ENCODE measurements at places on chromosomes 5 and 9.

GRCh38 chr5:77683171-77683732 is 44.7 kb upstream of the OTP start:
- DNase-seq: no peak
- no peaks in the 10 kb centered on the region for H3K4me1 ChIP-seq
- no peak overlapping the region for H3K27ac ChIP-seq
- no peak overlapping the region for H3K4me3 ChIP-seq

- DNase-seq: no peak
- no peak overlapping the region for H3K4me3 ChIP-seq
- peaks cover 100% of the 10 kb centered on the region for H3K4me1 ChIP-seq
- no peaks in the 10 kb centered on the region for H3K27me3 ChIP-seq
- no peaks in the 10 kb centered on the region for H3K36me3 ChIP-seq
Observed at GRCh38 chr9:127970401-127971313, 10.1 kb downstream of the EEIG1 start.

DNA sequence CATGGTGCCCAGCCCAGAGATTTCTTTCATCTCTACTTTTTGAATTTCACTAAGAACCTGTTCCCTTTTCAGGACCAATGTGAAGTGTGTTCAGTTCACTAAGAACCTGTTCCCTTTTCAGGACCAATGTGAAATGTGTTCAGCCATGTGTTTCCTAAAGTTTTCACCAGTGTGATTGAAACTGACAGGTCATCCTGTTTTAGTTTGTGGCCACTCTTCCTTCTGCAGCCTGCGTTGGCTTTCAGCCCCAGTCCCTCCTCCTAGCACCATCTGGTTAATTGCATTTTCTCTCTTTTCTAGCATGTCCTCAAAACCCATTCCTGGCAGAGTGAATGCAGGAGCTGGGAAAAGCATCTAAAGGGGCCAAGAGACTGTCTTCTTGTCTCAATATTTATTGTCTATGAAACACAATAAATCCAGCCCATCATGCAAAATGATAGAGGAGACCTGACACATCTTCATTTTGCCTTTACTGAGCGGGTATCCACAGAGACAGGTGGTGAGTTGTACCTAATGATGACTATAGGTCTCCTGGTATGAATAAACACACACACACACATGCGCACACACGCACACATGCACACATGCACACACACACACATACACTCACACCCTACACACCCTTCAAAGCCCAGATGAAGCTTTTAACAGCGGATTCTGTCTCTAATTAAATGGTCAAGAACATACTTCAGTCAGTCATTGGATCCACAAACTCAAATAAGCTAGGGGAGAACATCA is 6.1 kb upstream of the PANK3 start:
- peaks cover 2% of the 10 kb centered on the region for H3K4me1 ChIP-seq
- no peaks in the 10 kb centered on the region for H3K36me3 ChIP-seq
- H3K4me3 ChIP-seq: no peak overlapping the region
- H3K27me3 ChIP-seq: no peaks in the 10 kb centered on the region
- H3K27ac ChIP-seq: no peak overlapping the region

- DNase-seq: no peak
- H3K27me3 ChIP-seq: no peaks in the 10 kb centered on the region
- no peak overlapping the region for H3K27ac ChIP-seq
Observed at GRCh38 chr9:36679710-36680109, 107.0 kb downstream of the MELK start.

- no peak for DNase-seq
- no peak overlapping the region for H3K4me3 ChIP-seq
- peaks cover 7% of the 10 kb centered on the region for H3K4me1 ChIP-seq
- no peak overlapping the region for H3K27ac ChIP-seq
- no peaks in the 10 kb centered on the region for H3K36me3 ChIP-seq
- H3K27me3 ChIP-seq: no peaks in the 10 kb centered on the region
Observed at GRCh38 chr5:159543326-159543725, 213.0 kb upstream of the IL12B start.

GRCh38 chr9:79638806-79639205 is 67.0 kb downstream of the TLE4 start:
- DNase-seq: no peak
- no peaks in the 10 kb centered on the region for H3K4me1 ChIP-seq
- no peak overlapping the region for H3K27ac ChIP-seq
- H3K27me3 ChIP-seq: no peaks in the 10 kb centered on the region
- H3K36me3 ChIP-seq: no peaks in the 10 kb centered on the region

DNA sequence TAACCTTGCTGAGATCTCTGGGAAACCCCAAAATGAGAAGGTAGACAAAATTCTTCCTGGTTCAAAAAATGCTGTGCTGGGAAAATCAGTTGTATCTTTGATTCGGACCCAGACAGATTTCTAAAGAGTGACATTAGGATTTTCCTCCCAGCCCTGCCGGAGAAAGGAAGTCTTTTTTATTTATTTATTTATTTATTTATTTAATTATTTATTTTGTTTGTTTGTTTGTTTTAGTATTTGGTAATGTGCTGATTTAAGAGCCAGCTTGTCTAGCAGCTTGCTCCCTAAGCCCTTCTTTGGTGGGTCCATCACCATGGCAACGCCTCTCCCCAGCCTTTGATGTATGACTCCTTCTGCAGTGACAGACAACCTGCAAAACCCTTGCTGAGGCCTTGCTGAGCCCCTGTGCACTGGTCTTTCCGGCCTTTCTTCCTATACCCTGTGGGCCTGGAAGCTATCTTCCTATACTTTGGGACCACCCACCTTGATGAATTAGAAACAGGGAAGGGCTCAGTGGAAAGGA is 60.6 kb upstream of the AFAP1L1 start:
- H3K4me3 ChIP-seq: no peak overlapping the region
- DNase-seq: peak; percentile 70
- H3K27me3 ChIP-seq: no peaks in the 10 kb centered on the region
- H3K36me3 ChIP-seq: no peaks in the 10 kb centered on the region

DNA sequence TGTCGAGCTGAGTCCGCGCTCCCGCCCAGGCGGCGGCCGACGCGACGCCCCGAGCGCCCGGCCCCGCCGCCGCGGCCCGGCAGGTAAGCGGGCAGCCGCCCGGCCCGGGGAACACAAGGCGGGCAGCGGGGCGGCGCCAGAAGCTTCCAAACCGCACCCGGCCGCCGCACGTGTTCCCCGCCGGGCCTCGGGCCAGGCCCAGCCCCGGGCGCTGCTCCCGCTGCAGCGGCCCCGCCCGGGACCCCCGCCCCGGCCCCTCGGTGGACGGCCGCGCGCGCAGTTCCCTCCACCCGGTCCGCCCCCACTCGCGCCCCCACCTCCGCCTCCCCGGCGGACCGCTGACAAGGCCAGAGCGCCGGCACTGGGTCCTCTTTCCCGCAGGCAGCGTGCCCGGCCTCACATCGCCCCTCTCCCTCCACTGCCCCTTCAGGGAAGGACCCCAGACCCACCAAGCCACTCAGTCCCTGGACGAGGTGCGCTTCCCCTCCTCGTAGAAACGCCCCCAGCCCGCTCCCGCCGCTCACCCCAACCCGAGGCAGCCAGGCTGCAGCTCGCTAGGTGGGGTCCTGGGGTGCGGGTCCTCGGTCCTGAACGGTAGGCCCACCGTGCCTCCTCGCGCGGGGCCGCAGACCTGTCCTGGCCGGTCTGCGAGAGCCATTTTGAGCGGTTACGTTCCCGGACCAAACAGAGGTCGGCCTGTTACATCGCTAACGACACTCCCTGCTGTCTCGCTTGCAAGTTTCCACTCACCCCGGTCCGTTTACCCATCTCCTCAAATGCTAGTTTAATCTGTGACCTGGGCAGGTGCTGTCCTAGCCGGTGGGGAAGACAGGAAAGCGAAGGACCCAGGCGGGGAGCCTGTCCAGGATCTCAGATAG is 475 bp downstream of the WDR5 start:
- peak overlapping the region; percentile 93 for H3K4me3 ChIP-seq
- H3K36me3 ChIP-seq: peaks cover 8% of the 10 kb centered on the region
- peaks cover 48% of the 10 kb centered on the region for H3K4me1 ChIP-seq
- no peak for DNase-seq
- no peaks in the 10 kb centered on the region for H3K27me3 ChIP-seq
- H3K27ac ChIP-seq: peak overlapping the region; percentile 51

GRCh38 chr9:95809686-95810085 is 65.8 kb upstream of the ERCC6L2 start:
- H3K27me3 ChIP-seq: no peaks in the 10 kb centered on the region
- H3K36me3 ChIP-seq: no peaks in the 10 kb centered on the region
- H3K27ac ChIP-seq: no peak overlapping the region
- no peak overlapping the region for H3K4me3 ChIP-seq

DNA sequence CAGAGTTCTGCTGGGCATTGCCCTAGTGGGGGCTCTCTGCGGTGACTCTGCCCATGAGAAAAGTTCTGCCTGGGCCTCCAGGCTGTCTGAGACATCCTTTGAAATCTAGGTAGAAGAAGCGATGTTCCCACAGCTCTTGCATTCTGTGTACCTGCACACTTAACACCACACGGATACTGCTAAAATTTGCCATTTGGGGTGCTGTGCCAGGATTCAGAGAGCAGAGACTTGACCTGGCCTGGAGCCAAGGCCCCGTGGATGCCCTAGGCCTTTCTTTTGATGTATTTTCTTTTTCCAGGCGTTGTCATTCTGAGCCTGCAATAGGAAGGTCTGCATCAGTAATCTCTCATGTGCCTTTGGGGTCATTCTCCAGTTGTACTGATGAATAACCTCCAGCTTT is 89.3 kb upstream of the IL12B start:
- H3K4me1 ChIP-seq: no peaks in the 10 kb centered on the region
- H3K4me3 ChIP-seq: no peak overlapping the region
- H3K36me3 ChIP-seq: no peaks in the 10 kb centered on the region
- no peaks in the 10 kb centered on the region for H3K27me3 ChIP-seq
- DNase-seq: no peak

- H3K27ac ChIP-seq: no peak overlapping the region
- no peaks in the 10 kb centered on the region for H3K36me3 ChIP-seq
- peaks cover 20% of the 10 kb centered on the region for H3K4me1 ChIP-seq
- H3K27me3 ChIP-seq: no peaks in the 10 kb centered on the region
Observed at GRCh38 chr5:38921174-38921573, 75.4 kb downstream of the OSMR start.

DNA sequence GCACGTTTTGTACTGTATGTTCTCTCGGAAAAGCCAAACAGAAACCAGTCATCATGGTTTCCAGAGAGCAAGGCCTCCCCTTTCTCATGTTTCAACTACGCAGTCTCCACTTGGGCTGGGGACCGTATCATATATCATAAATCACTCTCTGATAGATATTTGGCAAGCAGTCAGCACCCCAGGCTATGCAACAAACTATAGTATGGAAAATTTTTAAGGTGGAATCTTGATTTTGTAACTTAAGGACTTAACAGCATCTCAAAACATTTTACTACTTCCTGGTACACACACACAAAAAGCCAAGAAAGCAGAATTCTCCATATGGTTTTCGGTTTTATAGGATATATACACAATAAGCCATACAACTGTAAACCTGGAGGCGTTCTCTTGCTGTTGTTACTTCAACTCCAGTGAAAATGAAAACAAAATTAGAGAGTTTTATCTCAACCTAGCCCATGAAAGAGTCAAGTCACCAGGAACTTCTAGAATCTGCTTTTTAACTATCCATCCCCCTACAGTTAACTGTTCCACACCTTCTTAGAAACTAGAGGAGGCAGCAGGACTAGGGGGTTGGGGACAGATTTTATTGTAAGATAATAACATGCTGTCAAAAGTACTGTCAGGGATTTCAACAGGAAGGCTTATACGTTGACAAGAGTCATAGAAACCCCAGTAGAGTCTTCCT is 283.4 kb downstream of the NFIB start:
- DNase-seq: no peak
- peaks cover 22% of the 10 kb centered on the region for H3K4me1 ChIP-seq
- H3K36me3 ChIP-seq: no peaks in the 10 kb centered on the region
- H3K27me3 ChIP-seq: no peaks in the 10 kb centered on the region

DNA sequence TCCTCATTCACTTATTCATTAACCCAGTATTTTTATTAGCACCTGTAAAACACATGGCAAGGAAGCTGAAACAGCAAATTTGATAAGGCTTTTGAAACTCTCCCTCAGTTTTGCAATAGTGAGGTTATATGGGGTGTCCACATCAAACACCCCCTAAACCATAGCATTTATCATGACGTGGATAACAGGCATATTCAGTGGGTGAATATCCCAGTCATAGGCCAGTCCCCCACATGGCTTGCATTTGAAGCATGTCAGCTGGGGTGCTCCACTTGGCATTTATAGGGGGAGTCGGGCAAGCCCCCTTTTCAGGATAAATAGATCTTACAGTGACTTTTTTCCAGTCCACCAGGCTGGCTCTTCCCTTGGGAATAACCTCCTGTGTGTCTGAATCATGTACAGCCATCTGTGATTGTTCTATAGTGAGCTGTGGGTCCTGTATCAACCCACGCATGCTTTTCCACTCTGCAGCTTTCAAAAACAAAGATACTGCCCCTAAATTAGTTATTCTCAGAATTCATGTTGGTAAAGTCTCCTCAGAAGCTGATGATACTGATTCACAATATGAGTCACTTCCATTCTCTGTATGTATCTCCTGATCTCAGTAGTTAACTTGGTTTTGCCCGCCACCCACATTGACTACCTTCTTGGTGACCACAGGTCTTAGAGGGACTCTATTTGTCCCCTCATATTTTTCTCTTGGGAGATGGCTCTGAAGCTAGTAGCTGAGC is 84.4 kb upstream of the SPIN1 start:
- H3K4me1 ChIP-seq: no peaks in the 10 kb centered on the region
- H3K4me3 ChIP-seq: no peak overlapping the region
- H3K27ac ChIP-seq: no peak overlapping the region

- H3K27ac ChIP-seq: no peak overlapping the region
- no peaks in the 10 kb centered on the region for H3K27me3 ChIP-seq
- no peak overlapping the region for H3K4me3 ChIP-seq
- no peaks in the 10 kb centered on the region for H3K36me3 ChIP-seq
- H3K4me1 ChIP-seq: peaks cover 26% of the 10 kb centered on the region
Observed at GRCh38 chr9:129467004-129467588, 153.8 kb downstream of the C9orf50 start.

- no peaks in the 10 kb centered on the region for H3K27me3 ChIP-seq
- no peak overlapping the region for H3K4me3 ChIP-seq
- peaks cover 18% of the 10 kb centered on the region for H3K4me1 ChIP-seq
- H3K27ac ChIP-seq: no peak overlapping the region
- no peaks in the 10 kb centered on the region for H3K36me3 ChIP-seq
Observed at GRCh38 chr5:116622375-116623050, 47.9 kb upstream of the SEMA6A start.

GRCh38 chr9:5593904-5594303 is 35.0 kb upstream of the RIC1 start:
- no peak for DNase-seq
- H3K4me3 ChIP-seq: no peak overlapping the region
- H3K27me3 ChIP-seq: no peaks in the 10 kb centered on the region
- no peaks in the 10 kb centered on the region for H3K4me1 ChIP-seq
- no peaks in the 10 kb centered on the region for H3K36me3 ChIP-seq
- H3K27ac ChIP-seq: no peak overlapping the region
